RPMI7951 (cell line): ENCODE measurements at places on chromosomes 6 and 20. TPM values are rescaled to one million over a fixed set of nuclear protein-coding genes. Genes with fewer than 3 reads are reported as not detected.
A peak's percentile ranks its signal among the peaks of the same experiment; 100 is the strongest.

GRCh38 chr6:105757512-105758200, 328.5 kb upstream of the PRDM1 start:
- peak; percentile 37 for DNase-seq

Gene TSBP1
- total RNA-seq = not detected in 2 replicates

Gene C20orf204
- 0.36 and 1.7 TPM in 2 replicates for total RNA-seq

DNA sequence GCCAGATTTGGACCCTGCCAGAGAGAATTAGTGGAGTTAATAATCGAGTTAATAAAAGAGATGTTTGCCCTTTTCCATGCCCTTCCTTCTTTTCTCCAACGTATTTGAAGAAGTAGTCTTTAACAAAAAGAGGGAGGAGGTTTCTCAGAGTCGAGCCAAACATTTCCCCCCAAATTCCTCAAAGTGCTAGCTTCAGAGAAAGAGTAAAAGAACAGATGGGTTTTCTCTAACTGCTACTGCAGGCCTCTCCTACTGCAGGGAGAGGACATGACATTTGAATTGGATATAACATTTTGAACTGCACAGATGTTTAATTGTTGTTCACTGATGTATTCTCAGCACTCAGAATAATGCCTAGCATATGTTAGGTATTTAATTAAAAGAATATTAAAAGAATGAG, 25.5 kb downstream of the RWDD2A start:
- DNase-seq = no peak

- no peak for DNase-seq
Measured at GRCh38 chr6:166318649-166319600, 10.7 kb upstream of the PRR18 start.

Gene SPDEF
- 0.20 and 0.24 TPM in 2 replicates for total RNA-seq

GRCh38 chr6:4359108-4359730, 223.8 kb upstream of the ECI2 start:
- DNase-seq = no peak

DNA sequence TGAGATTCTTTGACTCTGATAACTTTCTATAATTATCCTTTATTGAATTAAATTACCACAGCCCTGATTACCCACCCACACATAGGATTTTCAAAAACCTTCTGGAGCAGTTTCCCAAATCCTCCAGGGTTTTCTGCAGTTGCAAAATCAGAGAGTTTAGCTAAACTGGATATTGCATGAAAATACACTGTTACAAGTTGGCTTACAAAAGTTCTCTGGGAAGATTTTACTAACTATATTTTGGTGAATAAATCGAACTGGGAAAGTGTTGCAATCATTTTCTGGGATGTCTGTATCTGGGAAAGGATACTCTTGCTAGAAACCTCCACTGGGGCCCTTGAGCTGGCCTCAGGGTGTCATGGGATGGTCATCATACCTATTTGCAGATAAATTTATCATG, 97.6 kb upstream of the STMND1 start:
- DNase-seq = no peak

GRCh38 chr20:48797275-48797825, 30.4 kb downstream of the PREX1 start:
- peak; percentile 32 for DNase-seq

Gene GSTA1
- total RNA-seq = 0.48 and 0.68 TPM in 2 replicates

DNA sequence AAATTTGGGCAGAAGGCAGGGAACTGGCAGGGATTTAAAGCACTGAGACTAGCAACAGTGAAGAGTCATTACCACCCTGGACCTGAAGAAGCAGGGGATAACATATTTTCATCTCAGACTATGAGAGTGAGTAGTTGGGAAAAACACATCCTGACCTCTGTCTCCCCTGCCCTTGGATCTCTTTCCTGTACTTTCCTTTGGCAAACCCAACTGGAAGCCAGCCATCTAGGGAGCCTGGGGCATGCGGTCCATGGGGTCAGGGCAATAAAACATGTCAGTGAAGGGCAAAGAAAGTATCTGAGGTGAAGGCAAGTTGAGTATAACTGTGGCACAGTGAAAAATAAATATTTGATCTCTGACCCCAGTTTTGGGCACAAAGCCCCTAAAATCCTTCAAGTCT, 698.2 kb downstream of the DOK5 start:
- DNase-seq = no peak

Gene PBOV1
- not detected in 2 replicates for total RNA-seq

Gene CDH4
- total RNA-seq = 0.12 and 0.29 TPM in 2 replicates

- DNase-seq = no peak
Measured at GRCh38 chr6:37135835-37136694, 33.9 kb upstream of the PIM1 start.

- DNase-seq = no peak
Measured at GRCh38 chr6:159490298-159490937, 202.6 kb downstream of the SOD2 start.
